Pericardium fibroblast (primary cell): ENCODE measurements at places on chromosomes 2 and 18. TPM values are rescaled to one million over a fixed set of nuclear protein-coding genes. Genes with fewer than 3 reads are reported as not detected.

The DCTN1 gene
- 114 and 172 TPM in 2 replicates for total RNA-seq

The EIF4E2 gene
- 43.6 and 83.4 TPM in 2 replicates for total RNA-seq

The GALR1 gene
- total RNA-seq: not detected in 2 replicates

The C1QL2 gene
- total RNA-seq: not detected in 2 replicates

The OTOF gene
- total RNA-seq: not detected in 2 replicates

The REEP1 gene
- total RNA-seq: 0.12 and 2.0 TPM in 2 replicates

The SCYGR4 gene
- total RNA-seq: not detected in 2 replicates

The SERPINB11 gene
- not detected in 2 replicates for total RNA-seq

The SLC25A52 gene
- total RNA-seq: not detected in 2 replicates

The POTEJ gene
- not detected in 2 replicates for total RNA-seq

The SCN9A gene
- total RNA-seq: 3.0 and 9.7 TPM in 2 replicates

The GYPC gene
- 222 and 267 TPM in 2 replicates for total RNA-seq

The LIMS4 gene
- 0.17 and 11.2 TPM in 2 replicates for total RNA-seq

The DNAJB2 gene
- 31.4 and 35.7 TPM in 2 replicates for total RNA-seq
